NCI-H1417 treated with DMSO at 0.1 percent for 48 hours (cell line): ENCODE measurements at places on chromosomes 16 and 17.

- DNase-seq, result no peak
These were observed 23.1 kb downstream of the PIPOX start for GRCh38 chr17:29066047-29066446.

DNA sequence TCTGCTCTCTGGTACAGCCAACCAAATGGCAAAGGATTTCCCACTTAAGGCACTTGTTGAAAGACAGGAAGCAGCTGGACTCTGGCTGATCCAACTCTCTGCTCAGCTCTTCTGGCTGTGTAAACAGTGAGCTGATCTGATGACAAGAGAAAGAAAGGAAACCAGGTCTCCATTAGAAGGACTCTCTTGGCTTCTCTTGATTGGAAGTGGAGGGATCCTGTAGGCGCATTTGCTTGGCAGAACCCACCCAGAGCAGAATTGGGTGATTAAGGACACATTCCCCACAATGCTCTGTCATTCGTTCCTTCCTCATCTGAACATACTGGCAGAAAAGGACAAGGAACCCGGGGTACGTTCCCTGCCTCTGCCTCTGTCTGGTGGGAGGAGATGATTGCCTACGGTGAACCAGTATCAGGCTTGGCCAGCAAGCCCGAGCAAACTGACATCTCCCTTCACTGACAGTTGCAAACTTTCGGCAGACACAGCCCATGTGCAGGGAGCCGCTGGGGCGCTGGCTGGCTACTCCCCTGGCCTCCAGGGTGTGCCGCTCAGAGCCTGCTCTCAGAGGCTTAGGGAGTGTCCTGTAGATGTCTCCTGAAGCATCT is 29.1 kb downstream of the LDHD start:
- DNase-seq, result peak; percentile 28

GRCh38 chr16:68612996-68613395 is 32.1 kb upstream of the CDH3 start:
- DNase-seq, result no peak

- no peak for DNase-seq
These were observed 197.7 kb upstream of the CIBAR2 start for GRCh38 chr16:85309656-85310587.

DNA sequence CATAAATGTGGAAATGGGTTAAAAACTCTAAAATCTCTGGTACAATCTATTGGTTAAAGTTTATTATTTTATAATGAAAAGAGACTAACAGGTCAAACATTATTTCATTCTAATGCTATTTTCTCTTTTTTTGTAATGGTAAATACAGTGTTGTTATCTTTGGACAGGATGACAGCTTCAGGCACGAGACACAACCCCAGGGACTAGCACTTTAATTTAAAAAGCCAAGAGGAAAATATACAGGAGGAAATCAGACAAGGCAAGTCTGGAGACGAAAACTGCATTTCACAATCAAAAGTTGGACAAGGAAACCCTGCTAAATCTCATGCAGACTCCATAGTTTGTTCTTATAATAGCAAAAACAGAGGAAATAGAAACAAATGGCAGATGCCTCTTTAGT is 589.1 kb upstream of the CDH8 start:
- DNase-seq, result no peak

DNA sequence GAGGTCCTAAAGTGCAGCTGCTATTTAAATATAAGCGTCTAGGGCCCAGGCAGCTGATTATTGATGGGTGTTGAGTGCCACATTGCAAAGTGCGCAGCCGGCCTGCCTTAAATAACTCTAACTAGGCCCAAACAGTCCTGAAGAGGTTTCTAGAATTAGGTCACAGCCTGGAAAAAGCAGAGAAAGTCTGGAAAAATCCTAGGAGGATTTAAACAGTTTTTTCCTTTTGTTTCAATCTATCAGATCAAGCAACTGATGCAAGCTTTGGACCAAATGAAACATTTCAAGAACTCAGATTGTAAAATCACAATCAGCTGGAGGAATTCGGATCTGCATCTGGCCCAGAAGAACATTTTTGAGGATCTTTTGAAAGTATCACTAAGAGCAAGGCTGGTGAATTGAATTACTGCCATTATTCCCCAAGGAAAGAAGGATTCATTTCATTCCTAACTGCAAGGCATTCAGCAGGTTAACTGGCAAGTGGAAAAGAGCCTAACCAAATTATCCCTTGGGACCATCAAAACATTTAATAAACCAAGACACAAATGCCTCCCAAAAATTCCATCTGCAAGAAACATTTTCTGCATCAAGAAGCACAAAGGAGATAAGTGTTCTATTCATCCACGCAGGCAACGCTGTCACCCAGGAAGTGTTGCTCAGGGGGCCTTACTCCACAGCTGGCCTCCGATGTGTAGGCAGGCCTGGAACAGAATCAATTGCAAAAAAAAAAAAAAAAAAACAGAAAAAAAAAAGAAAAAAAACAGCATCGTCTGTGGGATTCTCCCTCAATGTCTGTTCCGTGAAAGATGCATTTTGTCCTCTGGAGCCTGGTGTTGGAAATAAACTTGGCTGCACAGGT is 46.1 kb downstream of the IRX3 start:
- no peak for DNase-seq

DNA sequence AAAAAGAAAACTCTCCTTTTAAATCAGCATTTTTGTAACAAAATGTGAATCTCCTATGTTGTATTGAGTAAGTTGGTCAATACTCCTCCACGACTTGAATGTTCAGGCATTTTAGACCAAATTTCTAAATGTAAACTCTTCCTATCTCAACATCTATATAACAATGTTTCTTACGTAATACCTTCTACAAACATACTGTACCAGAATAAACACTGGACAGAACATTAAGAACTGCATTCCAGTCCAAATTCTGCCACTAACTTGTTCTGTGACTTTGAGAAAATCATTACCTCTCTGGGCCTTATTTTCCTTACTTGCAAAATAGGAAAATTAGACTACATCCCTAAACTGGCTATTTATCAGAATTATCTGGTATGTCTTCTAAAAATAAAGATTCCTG is 40.1 kb downstream of the AKAP10 start:
- DNase-seq, result no peak

- no peak for DNase-seq
These were observed 5.0 kb downstream of the HAS3 start for GRCh38 chr16:69110406-69110805.

DNA sequence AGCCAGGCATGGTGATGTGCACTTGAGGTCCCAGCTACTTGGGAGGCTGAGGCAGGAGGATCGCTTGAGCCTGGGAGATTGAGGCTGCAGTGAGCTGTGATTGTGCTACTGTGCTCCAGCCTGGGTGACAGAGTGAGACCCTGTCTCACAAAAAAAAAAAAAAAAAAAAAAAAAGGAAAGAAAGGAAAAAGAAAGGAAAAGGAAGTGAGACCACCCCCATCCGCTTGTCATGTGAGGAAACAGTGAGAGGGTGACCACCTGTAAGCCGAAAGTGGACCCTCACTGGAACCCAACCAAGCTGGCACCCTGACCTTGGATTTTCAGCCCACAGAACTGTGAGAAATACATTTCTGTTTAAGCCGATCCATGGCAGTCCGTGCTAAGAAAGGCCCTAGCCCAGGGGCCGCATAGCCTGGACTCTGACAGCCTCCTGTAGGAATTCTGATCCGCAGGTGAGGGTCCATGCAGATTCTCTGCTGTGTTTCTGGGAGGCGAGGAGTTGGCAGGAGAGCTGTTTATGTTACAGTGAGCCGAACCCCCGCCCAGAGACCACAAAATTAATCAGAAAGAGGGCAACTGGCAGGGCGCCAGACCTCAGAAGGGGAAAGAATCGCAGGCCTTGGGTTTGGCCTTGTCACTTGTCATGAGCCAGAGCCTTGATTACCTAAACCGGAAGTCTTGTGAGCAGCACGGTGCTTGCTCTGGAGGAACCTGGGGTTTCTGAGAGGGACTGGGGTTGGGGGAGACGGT is 945 bp downstream of the SGSH start:
- DNase-seq, result no peak

- DNase-seq, result no peak
These were observed 157.0 kb downstream of the COPRS start for GRCh38 chr17:31702041-31702440.

GRCh38 chr16:24946155-24946554 is 69.0 kb downstream of the ARHGAP17 start:
- no peak for DNase-seq

DNA sequence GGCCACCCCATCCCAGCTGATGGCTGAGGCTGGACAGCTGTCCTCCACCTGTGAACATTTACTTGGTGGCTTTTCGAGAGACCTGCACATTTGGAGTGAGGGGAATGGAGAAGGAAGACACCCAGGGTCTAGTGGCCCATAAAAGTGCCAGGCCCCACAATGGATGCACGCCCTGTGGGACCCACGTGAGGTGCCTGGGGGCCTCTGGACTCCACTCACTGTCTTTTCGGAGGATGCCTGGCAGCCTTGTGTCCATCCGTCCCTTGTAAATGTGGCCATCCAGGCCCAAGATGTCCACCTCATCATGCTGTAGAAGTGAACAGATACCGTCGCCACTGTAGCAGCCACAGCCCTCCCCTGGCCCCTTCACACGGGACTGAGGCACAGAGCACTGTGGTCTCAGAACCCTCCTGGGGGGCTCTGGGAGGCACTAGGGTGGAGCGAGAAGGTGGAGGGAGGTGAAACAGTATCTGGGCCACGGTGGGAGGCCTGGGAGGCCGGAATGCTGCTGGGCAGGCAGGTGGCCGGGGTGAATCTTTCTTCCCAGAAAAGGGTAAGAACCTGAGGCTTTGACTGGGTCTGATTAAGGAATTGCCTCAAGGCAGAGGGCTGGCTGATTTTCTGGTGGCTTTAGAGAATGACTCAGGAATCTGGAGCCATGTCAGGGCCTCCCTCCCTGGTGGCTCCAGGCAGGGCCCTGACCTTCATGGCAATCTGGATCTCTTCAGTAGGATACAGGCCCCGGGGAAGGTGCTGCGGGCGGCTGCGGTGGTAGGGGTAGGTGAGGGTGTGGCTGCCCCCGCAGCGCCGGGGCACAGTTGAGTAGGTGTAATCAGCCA is 11.5 kb downstream of the UBALD2 start:
- DNase-seq, result no peak

GRCh38 chr17:7842380-7843256 is 8.6 kb downstream of the KDM6B start:
- DNase-seq, result no peak

- DNase-seq, result peak; percentile 67
These were observed at the start of gene RHOT1 for GRCh38 chr17:32142038-32142856. Gene RHOT1 (plus strand): TSS chr17:32142502. CDS start chr17:32142693, 191 bp downstream.

GRCh38 chr16:72256398-72257066 is 84.6 kb upstream of the PMFBP1 start:
- DNase-seq, result no peak

GRCh38 chr16:28935924-28936783 is 4.4 kb downstream of the CD19 start:
- no peak for DNase-seq

DNA sequence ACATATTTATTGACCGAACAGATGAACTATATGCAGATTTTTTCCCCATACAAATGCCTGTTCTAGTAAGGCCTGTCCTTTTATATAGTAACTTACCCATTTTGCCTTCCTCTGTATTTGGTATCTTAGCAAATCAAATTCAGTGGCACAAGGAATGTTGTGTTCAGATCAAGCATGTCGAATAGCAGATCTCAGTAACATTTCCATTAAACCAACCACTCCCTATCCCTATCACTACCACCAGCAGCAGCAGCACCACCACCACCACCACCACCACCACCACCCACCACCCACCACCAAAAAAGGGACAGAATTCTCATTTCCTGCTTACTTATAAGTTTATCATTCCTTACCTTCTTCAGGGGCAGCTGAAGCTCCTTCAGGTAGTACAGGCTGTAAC is 94.7 kb downstream of the TRIM37 start:
- no peak for DNase-seq

DNA sequence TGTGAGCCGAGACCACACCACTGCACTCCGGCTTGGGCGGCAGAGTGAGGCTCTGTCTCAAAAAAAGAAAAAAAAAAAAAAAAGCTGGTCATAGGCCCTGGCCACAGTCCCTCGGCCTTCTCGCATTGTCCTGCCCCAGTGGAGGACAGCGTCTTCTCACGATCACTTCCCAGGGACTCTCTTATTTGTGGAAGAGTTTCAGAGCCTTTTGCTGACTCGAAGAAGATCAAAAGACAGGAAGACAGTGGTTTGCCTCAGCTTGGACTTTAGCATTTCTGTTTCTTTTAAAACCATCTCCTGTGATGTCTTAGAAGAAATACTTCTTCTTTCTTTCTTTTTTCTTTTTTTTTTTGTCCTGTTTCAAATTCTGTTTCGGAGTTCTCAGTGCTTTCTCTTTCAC is 210.0 kb downstream of the FTO start:
- no peak for DNase-seq

DNA sequence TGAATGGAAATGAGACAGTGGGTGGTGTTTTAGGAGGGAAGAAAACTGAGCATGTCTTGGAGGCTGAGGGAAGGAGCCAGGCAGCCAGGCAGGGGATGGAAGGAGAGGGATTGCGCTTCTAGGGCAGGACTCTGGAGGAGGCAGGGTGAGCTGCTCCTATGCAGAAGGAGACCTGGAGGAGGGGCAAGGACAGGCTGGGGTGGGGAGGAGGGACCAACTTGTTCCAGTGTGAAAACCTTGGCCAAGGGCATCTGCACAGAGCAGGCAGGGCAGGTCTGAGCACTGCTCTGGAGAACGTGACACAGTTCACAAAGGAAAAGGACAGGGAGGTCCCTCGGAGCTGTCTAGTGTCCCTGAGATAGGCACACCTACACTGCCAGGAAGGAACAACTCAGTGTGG is 5.5 kb downstream of the GALK1 start:
- DNase-seq, result no peak

DNA sequence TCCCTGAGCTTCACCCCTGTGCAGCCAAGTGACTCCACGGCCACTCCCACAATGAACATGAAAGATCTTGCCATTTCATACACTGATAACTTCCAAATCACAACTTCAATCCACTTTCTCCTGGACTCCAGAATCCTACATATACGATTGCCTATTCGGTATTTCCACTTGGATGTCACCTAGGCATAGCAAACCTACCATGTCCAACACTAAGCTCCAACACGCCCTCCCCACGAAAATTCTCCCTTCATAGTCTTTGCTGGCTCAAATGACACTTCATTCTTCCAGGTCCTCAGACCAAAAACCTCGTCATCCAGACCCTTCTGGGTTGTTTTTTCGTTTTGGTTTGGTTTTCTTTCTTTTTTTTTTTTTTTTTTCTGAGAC is 1.9 kb downstream of the GLTPD2 start:
- DNase-seq, result no peak

GRCh38 chr16:991773-992172 is 10.2 kb downstream of the SOX8 start:
- DNase-seq, result no peak

- no peak for DNase-seq
These were observed 19.6 kb downstream of the SPIRE2 start for GRCh38 chr16:89847940-89848297.

- DNase-seq, result no peak
These were observed 2.0 kb downstream of the RRAD start for GRCh38 chr16:66923247-66923731.

GRCh38 chr17:77798481-77798880 is 160.0 kb upstream of the TNRC6C start:
- DNase-seq, result no peak

- no peak for DNase-seq
These were observed 188.0 kb downstream of the ENGASE start for GRCh38 chr17:79262624-79263023.

GRCh38 chr17:72296456-72296855 is 175.6 kb downstream of the SOX9 start:
- no peak for DNase-seq

- no peak for DNase-seq
These were observed 8.2 kb downstream of the ADORA2B start for GRCh38 chr17:15952916-15953790.

- no peak for DNase-seq
These were observed 1.6 kb downstream of the NDUFB10 start for GRCh38 chr16:1960665-1961630.
